Peyer's patch (tissue), 4 donors: ENCODE measurements at places on chromosomes 7 and 10. TPM values are rescaled to one million over a fixed set of nuclear protein-coding genes. Genes with fewer than 3 reads are reported as not detected.

DNA sequence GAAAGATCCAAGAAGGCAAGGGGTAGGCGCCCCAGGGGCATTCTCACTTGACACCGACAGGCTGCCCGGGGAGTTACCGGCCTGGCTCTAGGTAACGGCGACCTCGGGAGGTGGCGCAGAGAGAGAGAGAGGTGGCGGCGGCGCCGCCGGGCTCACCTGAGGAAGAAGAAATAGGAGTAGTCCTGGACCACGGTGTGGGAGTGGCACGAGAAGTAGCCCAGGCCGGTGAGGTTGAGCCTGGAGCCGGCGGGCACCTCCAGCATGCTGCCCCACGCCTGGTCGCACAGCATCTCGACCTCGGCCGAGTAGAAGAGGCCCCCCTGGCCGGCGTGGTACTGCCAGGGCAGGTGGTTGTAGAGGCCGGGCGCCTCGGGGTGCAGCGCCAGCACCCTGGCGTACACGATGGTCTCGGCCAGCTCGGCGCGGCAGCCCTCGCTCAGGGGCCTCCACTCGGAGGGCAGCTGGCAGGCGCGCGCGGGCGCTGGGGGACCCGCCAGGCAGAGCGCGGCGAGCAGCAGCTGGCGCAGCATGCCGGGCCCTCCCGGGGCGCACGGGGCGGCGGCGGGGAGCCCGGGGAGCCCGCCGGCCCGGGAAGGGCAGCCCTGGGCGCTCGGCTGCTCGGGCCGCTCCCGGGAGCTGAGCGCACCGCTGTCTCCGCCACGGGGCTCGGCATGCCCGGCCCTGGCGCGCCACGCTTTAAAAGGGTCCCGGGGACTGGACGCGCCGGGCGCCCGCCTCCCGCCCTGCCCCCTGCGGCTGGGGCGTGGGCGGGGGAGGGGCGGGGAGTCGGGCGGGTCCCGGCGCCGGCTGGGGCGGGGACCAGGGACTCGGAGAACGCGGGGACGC, at the start of gene CCDC3:
Gene CCDC3 (minus strand): TSS at position 673 of the 846 bp plus-strand sequence. CDS start 143 bp downstream, at position 530.
- DNase-seq = no peak

DNA sequence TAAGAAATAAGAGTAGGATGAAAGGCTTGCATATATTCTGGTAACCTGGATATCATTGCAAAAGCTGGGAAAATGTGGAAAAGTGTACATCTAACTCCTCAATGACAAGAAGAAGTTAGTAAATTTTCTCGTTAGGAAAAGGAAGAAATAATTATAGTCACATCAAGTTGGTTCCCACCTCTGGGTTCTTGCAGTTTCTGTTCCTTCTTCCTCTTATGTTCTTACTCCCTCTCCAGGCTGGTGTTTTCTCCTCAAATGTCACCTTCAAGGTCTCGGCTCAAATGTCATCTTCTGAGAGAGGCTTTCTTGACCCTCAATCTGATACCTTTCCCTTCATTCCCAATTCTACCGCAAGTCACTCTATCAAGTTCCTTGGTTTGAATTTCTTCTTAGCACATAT, 64.4 kb downstream of the ENTPD1 start:
- no peak for DNase-seq

- no peak for DNase-seq
Measured at GRCh38 chr7:112500619-112501018, 19.8 kb downstream of the LSMEM1 start.

DNA sequence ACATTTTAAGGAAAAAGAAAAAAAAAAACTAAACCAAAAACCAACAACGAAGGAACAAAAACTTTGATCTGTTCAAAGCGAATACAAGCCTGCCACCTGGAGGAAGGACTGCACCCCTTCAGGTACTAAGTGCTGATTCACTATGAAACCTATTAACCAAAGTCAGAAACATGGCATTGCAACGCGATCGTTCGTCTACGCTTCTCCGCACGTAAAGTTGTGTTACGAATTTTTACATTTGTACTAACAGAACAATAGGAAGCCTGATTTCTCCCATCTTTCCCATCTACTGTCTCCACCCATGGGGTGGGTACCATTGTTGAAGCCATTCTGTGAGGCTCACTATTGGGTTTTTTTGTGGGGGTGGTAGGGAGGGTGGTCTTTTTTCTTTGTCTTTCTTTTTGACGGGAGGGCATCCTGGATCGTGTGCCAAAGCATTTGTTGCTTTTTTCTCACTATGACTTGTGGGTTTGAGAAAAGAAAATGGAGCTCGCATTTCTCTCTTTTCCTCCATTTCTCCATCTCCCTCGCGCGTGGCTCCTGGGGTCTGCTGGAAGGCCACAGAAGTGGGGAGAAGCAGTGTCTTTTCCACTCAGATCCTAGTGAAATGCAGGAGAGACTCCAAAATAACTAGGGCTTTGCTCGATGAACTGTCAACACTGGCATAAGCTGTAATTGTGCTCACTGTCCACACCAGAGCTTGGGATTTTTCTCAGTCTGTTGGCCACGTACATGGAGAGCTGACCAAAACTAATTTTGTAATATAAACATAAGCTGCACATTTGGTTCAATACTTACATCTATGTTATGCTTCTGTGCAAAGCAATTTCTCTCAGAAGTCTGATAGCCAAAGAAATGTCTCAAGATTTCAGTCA, 100.9 kb upstream of the YAE1 start:
- DNase-seq = no peak

DNA sequence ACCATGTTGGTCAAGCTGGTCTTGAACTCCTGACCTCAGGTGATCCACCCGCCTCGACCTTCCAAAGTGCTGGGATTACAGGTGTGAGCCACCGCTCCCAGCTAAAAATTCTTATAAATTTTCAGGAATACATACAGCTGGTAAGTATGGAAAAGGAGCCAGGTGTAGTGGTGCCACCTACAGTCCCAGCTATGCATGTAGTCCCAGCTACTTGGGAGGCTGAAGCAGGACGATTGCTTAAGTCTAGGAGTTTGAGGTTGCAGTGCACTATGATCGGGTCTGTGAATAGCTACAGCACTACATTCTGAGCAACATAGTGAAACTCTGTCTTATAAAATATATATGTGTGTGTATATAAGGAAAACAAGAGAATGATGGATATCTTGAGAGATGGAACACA, 19.0 kb downstream of the LDB1 start:
- no peak for DNase-seq

DNA sequence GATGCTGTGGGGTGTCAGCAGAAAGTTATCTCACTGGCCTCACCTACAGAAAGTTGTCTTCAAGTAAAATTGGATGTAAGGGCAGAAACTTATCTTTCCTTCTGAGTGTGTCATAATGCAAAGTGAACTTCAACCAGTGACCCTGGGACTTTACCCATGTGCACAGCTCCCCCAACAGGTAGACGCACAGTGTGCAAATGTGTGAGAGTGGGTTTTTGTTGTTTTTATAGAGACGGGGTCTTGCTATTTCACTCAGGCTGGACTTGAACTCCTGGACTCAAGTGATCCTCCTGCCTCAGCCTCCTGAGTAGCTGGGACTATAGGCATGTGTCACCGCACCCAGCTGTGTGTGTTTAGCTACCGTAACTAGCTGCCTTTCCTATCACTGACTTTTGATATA, 6.4 kb upstream of the KAZALD1 start:
- DNase-seq = no peak

DNA sequence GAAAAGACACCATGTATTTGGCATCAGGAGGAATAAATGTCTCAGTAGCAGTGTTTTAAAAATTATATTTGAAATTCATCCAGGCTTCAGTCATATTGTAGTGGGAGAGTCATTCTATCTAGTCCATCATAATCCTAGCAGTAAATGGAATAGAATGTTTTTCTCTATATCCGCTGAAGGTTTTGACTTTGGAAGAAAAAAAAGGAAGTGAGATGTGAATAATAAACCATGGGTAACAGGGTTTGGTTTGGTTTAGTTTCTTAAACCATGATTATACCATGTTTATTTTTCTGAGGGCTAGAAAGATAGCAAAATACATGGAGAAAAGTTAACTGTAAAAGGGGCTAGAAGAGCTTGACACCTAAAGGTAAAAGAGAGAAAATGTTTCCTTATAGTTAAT, 16.4 kb upstream of the BPGM start:
- DNase-seq = no peak

- DNase-seq = no peak
Measured at GRCh38 chr7:20561466-20561865, 54.0 kb upstream of the ABCB5 start.

DNA sequence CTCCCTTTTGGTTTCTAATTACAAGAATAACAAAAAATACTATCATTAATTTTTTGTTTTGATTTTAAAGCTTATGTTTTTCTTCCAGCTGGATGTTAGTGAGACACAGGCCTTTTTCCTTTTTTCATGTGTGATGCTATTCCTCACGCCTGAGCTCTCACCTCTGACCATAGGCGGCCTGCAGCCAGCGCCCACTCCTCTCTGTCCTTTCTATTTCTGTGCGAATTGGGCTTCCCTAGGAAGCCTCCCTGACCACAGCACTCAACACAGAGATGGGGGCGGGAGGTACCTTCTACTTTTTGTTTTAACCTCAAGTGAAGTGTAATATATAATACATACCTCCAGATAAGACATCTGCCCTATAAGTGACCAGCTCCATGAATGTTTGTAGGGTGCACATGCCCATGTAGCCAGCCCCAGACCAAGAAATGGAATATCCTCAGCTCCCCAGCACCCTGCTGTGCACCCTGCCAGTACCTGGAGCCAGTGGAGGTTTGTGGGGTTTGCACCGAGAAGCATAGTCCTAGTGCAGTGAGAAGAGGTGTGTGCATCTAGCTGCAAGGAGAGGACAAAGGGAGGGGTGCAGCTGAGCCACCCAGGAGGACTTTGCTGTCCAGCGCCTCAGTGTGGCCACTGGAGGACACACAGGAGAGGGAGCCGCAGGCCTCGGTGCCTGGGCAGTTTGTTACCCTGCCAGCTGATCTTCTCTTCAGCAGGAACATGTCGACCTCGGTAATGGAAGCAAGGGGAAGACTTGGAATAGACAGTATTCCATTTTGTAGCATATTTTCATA, 38.5 kb downstream of the BNIP3 start:
- DNase-seq = peak; percentile 48

DNA sequence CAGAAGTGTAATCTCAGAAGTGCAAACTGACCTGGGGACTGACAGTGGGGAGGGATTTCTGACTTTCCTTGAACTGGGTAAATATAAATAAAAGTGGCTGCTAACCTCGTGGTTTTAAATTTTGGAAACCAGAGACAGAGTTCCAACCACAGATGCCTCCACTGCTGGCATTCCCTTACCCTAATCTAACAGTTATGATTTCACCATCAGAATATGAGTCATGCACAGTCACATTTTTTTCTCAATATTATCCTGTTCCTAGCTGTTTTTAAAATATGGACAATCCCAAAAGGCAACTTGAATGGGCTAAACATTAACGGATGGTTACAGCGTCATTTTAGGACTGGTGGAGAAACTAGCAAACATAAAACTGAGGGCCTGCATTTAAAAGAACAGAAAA, 264.3 kb upstream of the INHBA start:
- DNase-seq = no peak

GRCh38 chr10:62199584-62199983, 69.1 kb downstream of the RTKN2 start:
- no peak for DNase-seq

Gene DKK1
- total RNA-seq = not detected

Gene CDC14C
- total RNA-seq = not detected

Gene MYO3A
- not detected for total RNA-seq

Gene TMEM130
- not detected for total RNA-seq

Gene SPDYE8
- not detected for total RNA-seq

Gene HTR7
- total RNA-seq = 0.35 TPM

Gene OPN4
- total RNA-seq = not detected

Gene NANOS1
- total RNA-seq = 0.13 TPM

Gene HMX2
- not detected for total RNA-seq

Gene TFR2
- total RNA-seq = not detected

Gene SMKR1
- total RNA-seq = not detected

Gene DENND11
- 22.6 TPM for total RNA-seq

Gene ARID5B
- total RNA-seq = 10.5 TPM
